ENCODE measurements at places on chromosomes 11 and 22.
A peak's percentile ranks its signal among the peaks of the same experiment; 100 is the strongest.

- DNase-seq, result no peak
Measured at GRCh38 chr11:112610996-112611750, 350.0 kb upstream of the NCAM1 start.

GRCh38 chr11:108697872-108698473 lies 33.1 kb downstream of the DDX10 start:
- peak; percentile 75 for DNase-seq

GRCh38 chr11:6099577-6099976 lies 7.9 kb upstream of the OR56B4 start:
- no peak for DNase-seq

DNA sequence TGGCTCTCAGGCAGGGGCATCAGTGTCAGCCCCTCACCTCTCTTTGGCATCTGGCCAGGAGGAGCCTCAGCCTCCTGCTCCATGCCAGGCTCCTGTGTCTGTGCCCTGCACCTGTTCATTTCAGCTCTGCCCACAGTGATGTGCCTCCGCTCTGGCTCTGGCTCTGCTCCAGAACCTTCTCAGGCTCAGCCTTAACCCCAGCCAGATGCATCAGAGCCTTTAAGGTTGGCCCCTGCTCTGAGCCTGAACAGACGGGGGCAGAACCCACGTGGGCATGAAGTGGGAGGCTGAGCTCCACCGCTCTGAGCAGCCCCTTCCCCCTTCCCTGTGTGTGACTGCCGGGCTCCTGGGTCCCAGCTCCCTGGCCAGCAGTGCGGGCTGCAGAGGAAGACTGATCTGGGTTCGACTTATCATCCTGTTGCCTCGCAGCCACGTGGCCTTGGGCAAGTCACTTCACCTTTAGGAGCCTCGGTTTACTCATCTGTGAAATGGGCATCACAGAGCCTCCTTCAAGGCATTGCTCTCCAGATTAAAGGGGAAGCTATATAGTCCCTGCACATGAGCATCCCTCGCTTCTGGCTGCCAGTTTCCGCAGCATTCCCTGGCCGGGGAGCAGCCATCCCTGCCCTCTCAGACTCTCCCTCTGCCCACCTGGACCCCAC lies 44.7 kb upstream of the RTL6 start:
- DNase-seq, result no peak

DNA sequence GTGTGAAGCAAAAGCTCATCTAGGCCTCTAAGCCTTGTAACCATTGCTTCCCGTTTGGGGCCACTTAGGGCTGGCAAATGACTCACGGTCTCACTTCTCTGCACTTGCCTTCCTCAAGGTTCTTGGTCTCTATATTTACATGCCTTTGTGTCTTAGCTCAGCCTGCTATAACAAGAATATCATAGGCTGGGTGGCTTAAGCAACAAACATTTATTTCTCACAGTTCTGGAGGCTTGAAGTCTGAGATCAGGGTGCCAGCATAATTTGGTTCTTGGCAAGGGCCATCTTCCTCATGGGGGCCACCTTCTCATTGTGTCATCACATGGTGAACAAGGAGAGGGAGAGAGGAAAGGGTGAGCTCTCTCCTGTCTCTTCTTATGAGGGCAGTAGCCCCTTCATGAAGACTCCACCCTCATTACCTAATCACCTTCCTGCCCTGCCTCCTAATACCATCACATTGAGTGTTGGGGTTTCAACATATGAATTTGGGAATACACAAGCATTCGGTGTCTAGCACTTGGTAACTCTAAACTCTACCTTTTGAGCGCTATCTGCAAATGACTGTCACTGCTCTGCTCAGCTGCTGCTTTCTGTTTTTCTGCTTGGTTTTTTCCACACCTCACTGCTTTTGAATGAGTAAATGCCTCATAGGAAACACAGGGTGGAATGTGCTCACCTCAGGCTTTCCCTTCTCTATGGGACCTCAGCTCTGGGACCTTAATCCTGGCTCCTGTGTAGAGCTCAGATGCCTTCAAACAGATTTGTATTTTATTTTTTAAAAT lies 16.2 kb upstream of the ME3 start:
- no peak for DNase-seq

- DNase-seq, result no peak
Measured at GRCh38 chr11:75986966-75987365, 172.0 kb downstream of the UVRAG start.

- DNase-seq, result no peak
Measured at GRCh38 chr11:59728913-59729312, 15.3 kb upstream of the OR10V1 start.
